Naive thymus-derived CD4-positive, alpha-beta T cell (primary cell): ENCODE measurements at places on chromosomes 16 and 17.

GRCh38 chr17:27581016-27581415 is 50.0 kb upstream of the LGALS9 start:
- DNase-seq, result no peak

- no peak for DNase-seq
Observed at GRCh38 chr16:68117884-68118283, 32.7 kb downstream of the NFATC3 start.

- peak; percentile 69 for DNase-seq
Observed at GRCh38 chr17:39002991-39003715, 36.0 kb upstream of the FBXO47 start.

DNA sequence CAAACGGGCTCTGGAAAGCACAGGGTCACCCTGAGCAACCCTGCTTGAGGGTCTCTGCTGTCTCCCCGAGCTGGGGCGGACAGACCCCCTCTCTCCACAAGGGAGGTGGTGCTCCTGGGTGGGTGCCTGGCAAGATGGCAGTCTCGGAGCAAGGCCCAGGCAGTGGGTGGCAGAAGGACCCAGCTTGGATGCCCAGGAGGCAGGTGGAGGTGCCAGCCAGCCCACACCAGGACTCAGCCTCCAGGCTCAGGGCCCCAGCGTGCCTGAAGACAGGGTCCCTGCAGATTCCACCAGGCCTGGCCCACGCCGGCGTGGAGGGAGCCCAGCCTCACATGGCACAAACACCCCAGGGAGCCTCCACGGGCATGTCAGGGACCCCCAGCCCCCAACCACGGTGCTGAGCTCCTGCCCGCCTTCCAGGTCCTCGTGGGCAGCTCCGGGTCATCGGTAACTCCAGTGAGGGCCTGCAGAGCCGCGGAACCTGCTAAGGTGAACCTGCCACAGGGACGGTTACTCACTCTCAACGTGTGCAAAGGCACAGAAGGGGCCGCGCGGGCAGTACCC is 20.8 kb downstream of the UNKL start:
- no peak for DNase-seq

DNA sequence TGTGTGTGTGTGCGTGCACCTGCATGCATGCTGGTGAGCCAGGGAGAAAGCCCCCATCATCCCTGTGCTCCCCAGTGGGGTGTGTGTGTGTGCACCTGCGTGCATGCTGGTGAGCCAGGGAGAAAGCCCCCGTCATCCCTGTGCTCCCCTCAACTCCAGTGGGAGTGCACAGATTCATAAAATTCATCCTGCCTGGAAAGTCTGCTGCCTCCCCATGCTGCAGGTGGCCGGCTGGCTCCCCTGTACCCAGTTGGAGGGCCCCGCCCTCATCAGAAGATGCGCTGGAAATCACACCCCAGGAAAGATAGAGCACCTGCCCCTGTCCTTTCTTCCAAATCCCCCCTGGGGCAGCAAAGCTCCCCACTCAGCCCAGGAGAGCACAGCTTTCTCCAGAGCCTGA is 84.8 kb upstream of the DOC2B start:
- no peak for DNase-seq
